Effector memory CD8-positive, alpha-beta T cell (primary cell): ENCODE measurements at places on chromosomes 16 and 17.
A peak's percentile ranks its signal among the peaks of the same experiment; 100 is the strongest.

DNA sequence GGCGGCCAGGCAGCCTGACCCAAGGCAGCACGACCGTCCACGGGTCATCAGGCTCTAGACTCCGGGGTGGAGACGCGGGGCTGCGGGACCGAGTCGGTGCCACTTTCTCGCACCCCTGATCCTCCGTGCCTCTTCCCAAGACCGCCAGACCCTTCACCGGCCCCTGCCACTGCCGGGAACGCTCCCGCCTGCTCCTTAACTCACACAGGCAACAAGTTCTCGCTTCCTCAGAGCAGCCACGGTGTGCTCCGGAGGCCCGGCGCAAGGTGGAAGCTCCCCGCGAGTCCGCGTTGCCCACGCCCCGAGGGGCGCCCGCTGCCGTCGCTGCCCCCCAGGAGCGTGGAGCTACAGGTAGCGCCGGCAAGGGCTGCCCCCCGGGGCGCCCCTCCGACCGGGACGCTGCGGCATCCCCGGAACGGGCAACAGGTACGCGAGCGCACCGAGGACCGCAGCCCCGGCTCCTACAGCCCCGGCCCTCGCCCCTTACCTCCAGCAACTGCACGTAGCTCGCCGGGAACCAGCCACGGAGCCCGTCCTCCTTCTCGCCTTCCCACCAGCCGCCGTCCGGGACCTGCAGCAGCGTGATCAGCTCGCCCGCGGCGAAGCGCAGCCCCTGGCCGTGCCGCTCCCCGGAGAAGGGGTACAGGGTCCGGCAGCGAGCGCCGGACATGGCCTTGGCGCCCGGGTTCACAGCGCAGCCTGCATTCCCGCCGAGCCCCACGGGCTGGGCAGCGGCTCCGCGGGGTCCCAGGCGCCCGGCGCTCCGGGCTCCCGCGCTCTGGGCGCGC lies 491 bp downstream of the GAS7 start:
- DNase-seq, result no peak

- no peak for DNase-seq
Measured at GRCh38 chr16:73037845-73038570, 9.9 kb downstream of the ZFHX3 start.

GRCh38 chr16:72554935-72555334 lies 383.0 kb upstream of the PMFBP1 start:
- no peak for DNase-seq

DNA sequence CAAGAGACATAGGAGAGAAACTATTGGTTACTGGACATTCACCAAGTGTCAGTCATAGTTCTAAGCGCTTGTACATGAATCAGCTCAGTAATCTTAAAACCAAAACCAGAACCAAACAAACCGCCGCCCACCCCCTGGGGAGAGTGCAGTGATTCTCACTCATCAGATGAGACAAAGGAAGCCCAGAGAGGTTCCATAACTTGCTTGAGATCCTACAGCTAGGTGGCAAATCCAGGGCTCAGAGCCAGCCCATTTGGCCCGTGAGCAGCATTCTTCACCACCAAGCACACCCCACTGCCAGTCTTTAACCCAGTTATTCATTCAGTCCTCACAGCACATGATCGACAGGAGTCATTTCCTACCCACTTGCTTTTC lies 37.2 kb upstream of the RGS9 start:
- peak; percentile 41 for DNase-seq

GRCh38 chr16:87662254-87663204 lies 60.2 kb downstream of the JPH3 start:
- DNase-seq, result no peak

DNA sequence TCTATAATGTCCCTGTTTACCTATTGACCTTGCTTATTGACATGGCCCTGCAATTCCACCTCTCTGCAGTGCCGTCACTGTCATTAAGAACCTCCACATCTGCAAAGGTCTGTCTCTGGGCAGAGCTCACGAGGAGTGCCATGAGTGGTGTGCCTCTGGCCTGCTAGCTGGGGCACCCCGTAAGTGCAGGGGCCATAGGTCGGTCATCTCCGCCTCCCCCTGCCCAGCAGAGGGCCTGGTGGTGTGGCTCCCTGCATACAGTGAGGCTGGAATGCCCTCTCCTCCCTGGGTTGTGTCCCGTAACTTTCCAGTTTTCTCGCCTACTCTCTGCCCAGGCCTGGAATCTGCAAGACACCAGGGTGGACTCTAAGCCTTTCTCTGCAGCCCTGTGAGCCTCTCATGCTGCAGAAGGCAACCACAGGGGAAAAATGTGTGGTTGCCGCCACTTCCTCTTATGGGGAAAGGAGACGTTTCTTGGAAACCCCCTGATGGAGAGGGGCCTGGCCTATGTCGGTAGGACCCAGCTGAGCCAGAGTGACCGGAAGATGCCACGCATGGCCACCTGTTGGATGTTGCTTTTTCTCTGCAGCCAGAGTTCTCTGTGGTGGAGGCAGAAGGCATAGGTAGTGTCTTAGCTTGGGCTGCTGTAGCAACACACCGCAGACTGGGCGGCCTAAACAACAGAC lies 2.7 kb upstream of the SNX20 start:
- peak; percentile 55 for DNase-seq

GRCh38 chr17:80209765-80210164 lies 10.4 kb downstream of the SGSH start:
- no peak for DNase-seq

- no peak for DNase-seq
Measured at GRCh38 chr17:58316260-58316960, 12.2 kb downstream of the TSPOAP1 start.

DNA sequence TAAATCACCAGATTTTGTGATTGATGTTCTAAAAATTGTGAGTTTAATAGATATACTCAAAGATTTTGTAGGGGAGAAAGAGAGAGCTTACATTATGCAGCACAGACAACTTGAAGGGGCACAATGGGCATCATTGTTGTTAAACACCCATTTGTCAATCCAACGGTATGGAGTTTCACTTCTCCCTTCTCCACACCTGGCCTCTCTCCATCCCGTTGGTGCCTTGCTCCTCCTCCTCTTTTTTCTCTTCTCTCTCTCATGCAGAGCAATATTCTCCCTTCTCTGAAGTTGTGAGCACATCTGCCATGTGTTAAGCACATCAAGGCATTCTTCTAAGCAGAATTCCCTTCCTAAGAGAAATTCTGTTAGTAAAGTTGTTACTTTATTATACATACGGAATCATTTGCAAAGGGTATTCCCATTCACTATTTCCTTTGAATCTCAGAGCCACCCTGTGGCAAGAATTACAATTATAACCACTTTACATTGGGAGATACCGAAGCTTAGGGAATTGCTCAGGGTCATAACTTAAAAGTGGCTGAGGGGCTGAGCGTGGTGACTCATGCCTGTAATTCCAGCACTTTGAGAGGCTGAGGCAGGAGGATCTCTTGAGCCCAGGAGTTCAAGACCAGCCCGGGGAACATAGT lies 40.5 kb upstream of the SKAP1 start:
- no peak for DNase-seq

GRCh38 chr17:57953219-57953618 lies 2.0 kb downstream of the CUEDC1 start:
- DNase-seq, result no peak

- no peak for DNase-seq
Measured at GRCh38 chr16:62408760-62409159, 372.5 kb upstream of the CDH8 start.

DNA sequence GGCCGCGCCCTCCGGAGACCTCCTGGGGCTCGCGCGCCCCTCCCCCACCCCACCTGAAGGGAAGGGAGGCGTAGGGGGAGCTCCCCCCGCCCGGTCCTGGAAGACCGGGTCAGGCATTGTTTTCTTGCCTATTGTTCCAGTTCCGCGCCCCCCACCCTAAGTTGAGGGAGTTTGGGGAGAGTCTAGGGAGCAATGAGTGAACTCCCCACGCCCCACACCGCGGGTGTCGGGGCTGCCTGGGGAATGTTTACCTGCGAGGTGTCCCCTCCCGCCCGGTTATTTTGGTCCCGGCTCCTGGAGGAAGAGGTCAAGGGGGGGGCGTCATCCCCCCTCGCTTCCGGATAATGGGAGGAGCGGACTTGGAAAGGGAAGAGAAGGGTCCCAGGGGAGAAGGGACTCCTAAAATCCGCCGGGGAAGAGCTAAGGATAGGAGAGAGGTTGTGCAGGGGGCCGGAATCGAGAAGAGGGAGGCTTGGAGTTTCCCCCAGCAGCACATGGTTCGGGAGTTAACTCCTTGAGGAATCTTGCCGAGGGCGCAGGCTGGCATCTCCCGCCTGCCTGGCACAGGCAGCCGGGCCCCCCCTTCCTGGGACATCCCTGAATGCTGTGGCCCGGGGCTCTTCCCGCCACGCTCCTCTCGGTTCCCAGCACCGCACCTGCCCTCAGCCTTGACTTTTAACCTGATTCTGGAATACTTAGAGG lies 881 bp downstream of the MLLT6 start:
- DNase-seq, result no peak

DNA sequence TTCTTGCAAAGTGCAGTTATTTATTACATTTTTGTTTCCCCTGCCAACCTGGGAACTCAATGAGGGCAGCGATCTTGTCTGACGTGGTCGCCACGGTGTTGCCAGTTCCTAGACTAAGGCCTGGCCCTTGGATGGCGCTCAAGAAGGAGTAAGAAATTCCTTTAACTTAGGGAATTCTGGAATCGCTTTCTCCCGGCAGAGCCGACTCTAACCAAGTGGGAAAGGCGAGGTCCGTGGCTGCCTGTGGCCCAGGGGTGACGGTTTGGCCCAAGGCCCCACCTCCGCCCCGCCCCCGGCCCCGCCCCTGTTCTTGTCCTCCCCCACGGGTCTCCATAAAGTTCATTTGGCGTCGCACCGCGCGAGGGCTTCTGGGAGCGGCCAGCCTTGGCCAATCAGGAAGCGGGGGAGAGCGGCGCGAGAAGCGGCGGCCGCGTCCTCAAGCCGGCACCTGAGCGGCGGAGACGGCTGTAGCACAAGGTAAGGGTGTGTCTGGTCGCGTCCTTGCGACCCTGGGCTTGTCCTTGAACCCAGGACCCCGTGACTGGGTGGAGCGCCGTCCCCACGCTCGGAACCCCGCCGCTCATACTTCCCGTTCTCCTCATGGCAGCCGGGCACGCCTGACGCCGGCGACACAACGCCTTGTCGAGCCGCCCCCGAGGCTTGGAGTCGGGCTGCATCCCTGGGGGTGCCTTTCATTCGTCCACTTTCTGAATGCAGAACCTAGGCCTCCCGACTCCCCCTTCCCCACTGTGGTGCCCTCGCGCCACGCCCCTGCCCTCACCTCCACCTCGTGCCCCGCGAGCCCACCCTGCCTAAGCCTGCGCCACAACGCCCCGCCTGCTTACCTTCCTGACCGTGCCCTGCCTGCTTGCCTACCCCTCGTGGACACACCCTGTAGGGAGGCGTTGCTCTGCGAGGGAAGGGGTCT lies at the start of gene NUP93:
NUP93 (plus strand) TSS at position 395 of the 928 bp plus-strand sequence. CDS start 18,119 bp downstream, outside the sequence.
- peak; percentile 84 for DNase-seq

DNA sequence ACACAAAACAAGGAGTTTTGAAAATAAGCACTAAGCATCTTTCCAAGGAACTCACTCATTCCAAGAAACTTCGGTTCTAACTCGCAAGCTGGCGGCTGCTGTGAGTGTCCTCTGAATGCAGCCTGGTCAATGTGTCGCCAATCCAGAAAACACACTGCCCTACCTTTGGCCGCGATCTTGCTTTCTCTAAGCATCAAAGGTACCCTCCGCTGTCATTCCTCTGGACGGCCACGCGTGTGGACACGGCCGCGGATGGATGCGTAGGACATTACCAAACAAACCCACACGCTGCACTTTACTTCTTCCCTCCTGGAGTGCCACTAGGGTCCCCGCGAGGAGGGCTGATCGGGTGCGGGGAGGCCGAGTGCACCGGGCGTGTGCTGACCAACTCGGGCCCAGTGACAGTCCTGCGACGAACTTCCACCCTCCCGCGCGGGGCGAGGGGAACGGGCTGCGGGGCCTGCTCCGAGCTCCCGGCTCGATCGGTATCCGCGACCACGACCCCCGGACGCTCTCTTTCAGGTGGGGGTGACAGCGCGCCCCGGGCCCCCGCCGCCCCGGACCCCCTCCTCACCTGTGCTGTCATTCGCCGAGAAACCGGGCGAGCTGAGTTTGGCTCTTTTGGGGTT lies 1.1 kb downstream of the CREBBP start:
- peak; percentile 7 for DNase-seq
